ENCODE measurements at places on chromosomes 5 and 9.

DNA sequence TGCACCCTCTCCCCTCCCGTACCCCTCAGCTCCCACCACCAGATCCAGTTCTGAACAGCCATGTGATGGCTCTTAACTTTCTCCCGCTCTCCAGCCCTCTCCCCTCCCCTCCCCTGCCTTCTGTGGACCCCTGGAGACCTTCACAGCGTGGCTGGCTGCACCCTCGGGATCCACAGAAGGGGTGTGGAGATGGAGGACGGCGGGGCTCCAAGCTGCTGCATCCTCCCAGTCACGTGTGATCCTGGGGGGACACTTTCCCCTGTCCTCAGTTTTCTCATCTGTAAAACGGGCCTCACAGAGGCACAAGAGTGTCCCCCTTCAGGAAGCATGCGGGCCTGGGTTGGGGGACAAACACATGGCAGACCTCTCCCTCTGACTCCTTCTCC lies 276.0 kb upstream of the MVB12B start:
- DNase-seq: no peak

- no peak for DNase-seq
Measured at GRCh38 chr9:111599955-111600343, 502 bp upstream of the PTGR1 start.

GRCh38 chr5:167513381-167513780 lies 778.1 kb upstream of the WWC1 start:
- no peak for DNase-seq

- no peak for DNase-seq
Measured at GRCh38 chr5:57334475-57334874, 148.1 kb downstream of the ACTBL2 start.

DNA sequence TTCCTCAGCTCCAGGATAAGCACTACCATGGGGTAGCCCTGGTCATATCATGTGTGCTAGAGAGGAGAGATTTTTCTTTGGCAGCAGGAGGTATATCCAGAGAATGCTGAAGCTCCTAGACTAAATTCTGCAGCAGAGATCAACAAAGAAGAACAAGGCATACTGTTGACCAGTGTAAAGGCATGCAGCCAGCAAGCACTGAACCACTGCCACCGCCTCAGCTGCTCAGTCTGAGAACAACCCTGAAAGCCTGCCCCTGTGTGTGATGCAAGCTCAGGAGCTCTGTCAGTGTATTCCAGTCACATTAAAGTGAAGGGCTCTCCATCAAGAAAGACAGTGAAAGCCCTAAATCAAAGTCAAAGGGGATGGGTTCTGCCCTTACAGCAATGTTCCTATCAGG lies 439.5 kb upstream of the CD180 start:
- no peak for DNase-seq

- DNase-seq: no peak
Measured at GRCh38 chr5:73603998-73604397, 22.0 kb upstream of the ARHGEF28 start.

DNA sequence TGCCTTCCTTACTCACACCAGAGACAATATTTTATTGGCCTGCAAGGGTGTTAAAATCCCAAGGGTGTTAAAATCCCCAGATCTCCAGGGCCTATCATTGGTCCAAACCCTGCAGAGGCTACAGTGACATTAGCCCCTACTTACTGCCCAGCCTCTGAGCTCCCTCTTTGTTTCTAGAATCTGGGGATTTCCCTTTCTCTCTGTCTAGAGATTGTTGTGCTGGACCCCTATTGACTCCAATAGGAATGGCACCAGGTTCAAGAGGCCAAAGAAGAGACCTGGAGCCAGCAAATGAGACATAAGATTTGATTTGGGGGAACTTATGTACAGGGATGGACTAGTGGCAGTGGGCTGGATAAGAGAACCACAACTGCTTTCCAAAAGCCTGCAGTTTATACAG lies 53.3 kb upstream of the ZBED3 start:
- DNase-seq: no peak

DNA sequence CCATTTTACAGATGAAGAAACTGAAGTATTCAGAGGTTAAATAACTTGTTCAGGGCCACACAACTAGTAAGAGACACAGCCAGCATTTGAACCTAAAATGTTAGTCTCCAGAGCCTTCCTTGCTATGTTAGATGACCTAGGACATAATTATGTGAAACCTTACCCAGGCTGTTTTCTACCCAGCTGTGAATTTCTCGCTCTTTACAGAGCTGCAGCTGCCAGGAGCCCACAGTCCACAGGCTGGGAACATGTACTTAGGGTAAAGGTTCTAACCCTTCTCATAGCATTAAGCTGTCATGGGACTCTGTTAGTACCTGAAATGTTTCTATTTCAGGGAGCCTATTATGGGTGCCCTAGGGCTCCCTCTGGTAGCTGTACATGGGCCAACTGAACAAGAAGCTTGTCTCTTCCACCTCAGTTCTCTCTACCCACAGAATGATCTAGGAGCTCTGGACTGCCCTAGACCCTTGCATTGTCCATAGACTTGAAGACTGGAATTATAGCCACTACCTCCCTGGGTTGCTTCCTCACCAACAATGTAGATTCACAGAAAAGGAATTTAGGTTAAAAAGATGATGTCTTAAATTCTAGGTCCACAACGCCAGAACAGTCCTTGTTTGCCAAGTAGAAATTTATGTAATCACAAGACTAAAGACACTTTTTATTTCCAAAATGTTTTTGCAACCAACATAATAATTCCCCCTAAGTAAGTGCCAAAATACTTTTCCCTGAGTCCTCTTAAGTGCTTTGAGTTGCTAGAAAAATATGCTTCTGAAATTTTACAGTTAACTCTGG lies 262.9 kb downstream of the PIK3R1 start:
- DNase-seq: no peak

DNA sequence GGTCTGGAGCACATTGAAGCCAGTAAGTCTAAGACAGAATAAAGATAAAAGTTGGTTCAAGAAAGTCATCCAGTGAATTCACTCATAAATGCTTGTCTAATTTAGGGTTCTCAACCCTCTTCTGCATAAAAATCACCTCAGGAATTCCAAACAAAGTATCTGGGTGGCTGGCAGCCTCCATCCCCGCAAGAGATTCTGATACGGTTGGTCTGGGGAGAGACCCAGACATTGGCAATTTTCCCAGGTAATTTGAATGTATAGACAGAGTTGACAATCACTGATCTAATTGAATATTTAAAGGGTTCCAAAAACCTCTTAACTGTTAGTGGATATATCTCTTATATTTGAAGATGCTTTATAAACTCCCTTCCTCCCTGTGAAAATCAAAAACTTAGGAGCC lies 14.9 kb downstream of the ADAMTSL1 start:
- DNase-seq: no peak

DNA sequence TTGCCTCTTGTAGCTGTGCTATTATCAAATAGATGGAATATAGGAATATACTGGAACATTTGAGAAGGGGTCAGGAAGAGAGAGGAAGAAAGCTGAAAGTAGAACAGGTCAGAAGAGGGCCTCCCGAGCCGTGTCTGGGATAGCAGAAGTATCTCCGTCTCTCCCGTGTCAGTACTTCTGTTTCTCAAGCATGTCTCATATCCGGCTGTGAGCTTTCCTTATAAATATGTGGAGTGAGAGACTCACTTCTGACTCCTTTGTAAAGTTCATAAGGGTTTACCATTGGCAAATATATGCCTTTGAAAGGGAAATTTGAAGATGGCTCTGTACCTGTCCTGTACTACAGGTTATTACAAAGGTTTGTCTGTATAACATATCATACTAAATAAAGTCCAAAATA lies 50.3 kb downstream of the MOCS2 start:
- no peak for DNase-seq

DNA sequence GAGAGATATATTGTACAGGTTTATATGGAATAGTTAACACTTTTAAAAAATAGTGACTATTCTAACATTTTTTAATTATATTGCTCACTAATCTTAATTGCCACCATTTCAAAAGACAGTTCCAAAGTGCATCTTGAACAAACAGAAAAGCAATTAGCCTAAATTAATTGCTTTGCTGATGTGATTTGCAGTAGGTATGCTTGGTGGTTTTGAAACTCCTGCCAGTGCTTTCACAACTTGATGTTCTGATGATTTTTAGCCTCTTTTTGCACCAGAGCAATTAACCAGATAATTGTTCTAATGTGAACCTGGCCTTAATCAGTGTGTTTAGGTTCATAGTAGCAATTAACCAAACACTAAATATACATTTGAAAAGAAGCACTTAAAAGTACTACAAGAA lies 207.6 kb downstream of the FBXL17 start:
- no peak for DNase-seq

DNA sequence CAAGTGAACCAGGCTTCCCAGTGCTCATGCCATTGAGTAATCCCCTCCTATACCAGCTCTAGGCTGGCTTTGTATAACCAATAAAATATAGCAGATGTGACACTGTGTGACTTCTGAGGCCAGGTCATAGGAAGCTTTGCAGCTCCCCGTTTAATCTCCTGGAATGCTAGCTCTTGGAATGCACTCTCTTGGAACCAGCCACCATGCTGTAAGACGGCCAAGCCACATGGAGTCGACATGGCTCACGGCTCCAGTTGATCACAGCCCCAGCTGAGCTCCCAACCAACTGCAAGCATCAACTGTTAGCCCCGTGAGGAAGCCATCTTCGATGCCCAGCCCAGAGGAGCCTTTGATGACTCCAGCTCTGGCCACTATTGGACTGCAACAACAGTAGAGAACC lies 74.5 kb downstream of the SH3TC2 start:
- DNase-seq: no peak

GRCh38 chr5:67015541-67016191 lies 180.9 kb downstream of the CD180 start:
- DNase-seq: peak; percentile 95

DNA sequence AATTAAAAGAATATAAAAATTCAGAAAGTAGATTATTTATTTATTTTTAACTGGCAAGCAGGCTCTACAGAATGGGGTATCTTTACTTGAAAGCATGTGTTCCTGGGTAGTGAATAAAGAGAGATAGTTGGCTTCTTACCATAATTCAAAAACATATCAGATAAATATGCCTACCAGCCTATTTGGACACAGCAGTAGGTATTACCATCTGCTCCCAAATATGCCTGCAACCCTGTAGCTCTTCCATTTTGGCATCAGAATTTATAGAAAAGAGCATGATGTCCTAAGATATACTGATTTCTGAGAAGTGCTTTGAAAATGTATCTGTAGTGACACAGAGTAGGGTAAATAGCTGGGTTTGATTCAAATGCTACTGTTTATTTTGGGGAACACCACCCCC lies 1300.5 kb upstream of the DMAC1 start:
- DNase-seq: no peak

DNA sequence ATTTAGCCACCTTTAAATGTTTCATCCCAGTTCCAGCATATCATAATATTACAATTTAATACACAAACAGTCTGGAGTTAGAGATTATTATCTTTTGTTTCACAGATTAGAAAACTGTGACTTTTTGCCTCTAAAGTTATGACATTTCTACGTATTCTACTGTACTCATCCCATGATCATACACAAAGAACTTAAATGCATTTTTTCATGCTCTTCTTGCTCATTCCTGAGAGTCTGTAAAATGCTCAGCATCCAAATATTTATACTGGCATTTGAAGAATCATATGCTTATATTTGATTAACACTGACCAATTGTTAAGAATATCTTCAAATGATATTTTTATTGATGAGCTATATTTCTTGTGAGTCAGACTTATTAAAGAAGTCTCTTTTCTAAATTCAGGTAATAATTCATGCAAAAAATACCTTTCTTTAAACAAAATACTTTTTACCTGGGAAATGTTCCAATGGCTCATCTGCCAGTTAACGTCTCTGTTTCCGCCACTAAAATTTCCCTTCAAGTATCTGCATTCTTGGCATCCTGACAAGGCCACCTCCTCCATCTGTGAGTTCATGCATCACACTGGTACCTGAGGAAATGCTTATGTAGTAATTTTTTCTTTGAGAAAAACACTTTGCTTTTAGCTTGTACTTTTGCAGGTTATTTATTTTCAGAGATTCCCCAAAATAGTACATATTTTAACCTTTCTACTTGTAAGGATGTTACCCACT lies 139.6 kb upstream of the RASA1 start:
- no peak for DNase-seq

DNA sequence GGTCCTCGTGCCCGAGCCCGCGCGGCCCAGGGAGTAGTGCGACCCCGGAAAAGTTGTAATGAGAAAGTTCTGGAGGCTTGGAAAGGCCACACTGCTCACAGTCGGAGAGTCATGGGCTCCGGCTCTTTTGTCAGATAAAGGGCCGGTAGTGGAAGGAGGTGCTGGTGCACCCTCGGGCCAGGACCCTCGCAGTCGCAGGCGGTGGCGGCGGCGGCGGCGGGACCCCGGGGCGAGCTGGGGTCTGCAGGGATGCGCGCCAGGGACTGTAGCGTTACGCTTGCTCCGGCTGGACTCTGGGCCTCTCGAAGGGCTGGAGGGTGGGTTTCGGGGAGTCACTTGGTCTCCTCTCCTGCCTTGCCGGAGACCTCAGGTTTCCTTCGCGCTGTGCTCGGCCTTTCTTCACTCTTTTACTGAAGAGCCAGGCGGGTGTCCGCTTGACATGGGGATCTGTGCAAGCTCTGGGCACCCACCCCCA lies 1.5 kb downstream of the RORB start:
- no peak for DNase-seq

DNA sequence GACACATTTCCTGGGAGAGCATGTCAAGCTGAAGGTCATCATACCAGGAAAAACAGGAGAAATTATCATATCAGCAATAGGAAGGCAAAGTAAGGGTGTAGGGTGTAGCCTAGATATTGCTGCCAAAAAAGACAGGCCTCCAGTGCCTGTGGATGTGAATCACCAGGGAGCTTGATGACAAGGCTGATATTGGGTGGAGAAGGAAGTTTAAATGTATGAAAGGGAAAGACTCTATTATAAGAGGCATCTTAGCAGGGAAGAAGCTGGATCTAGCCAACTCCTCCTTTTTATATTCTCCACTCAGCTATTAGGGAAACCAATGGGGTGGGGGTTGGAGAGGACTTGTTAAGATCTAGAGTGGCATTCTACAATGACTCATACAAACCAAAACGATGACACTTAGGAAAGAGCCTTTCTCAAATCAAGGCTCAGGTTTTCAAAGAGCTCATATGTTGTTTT lies 13.4 kb upstream of the TXNDC8 start:
- DNase-seq: peak; percentile 72

GRCh38 chr5:125549322-125549911 lies 803.0 kb upstream of the ZNF608 start:
- DNase-seq: no peak

DNA sequence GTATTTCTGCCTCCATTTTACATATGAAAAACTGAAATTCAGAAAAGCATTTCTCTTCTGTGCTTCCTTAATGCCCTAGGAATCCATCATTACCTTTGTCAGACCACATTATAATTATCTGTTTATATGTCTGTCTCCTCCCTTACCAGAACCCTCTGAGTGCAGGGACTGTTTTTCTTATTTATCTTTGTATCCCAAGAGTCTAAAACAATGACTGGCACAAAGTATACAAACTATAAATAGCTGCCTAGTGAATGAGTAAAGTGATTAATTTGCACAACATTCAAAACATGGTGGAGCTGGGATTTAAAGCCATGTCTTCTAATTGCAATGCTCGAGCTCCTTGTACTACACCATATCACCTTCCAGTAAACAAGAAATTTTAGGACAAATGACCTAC lies 49.3 kb upstream of the HK3 start:
- DNase-seq: no peak
